ENCODE measurements at places on chromosomes 7 and 10.
A peak's percentile ranks its signal among the peaks of the same experiment; 100 is the strongest.

DNA sequence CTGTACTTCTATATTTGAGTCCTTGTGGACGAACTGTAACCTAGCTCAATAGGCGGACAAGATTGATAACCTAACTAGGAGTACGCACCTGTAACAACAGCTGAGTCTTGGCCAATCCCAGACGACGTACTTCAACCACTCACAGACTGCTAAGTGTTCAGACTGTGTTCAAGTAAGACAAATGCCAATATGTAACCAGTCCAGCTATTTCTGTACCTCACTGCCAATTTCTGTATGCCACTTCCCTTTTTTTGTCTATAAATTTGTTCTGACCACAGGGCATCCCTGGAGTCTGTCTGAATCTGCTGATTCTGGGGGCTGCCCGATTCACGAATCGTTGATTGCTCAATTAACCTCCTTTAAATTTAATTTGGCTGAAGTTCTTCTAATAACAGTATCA is 32.2 kb downstream of the HACD1 start:
- no peak for DNase-seq

- DNase-seq = no peak
Observed at GRCh38 chr10:20858292-20859124, 38.6 kb downstream of the NEBL start.

GRCh38 chr10:8296090-8296733 is 241.7 kb downstream of the GATA3 start:
- no peak for DNase-seq

DNA sequence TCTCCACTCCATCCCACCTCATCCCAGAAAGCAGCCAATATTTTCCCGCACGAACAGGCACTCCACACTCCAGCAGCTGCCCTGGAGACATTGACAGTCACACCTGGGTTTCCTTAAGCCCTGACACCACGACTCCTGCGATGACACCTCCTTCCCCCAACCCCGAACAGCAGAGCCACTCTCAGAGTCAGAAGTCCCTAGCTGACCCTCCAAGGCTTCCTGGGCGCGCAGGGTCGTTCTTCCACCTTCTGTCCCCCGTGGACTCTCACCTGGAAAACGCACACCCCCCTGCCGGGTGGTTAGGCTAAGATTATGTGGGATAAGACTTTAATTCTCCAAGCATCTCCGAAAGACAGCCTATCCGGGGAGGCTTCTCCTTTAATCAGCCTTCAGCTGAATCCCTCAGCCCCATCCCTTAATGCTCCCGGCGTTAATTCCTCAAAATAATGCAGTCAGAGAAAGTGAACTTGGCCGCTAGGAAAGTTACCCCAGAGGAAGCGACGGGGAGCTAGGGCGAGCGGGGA is 1.1 kb downstream of the DENND11 start:
- DNase-seq = no peak

DNA sequence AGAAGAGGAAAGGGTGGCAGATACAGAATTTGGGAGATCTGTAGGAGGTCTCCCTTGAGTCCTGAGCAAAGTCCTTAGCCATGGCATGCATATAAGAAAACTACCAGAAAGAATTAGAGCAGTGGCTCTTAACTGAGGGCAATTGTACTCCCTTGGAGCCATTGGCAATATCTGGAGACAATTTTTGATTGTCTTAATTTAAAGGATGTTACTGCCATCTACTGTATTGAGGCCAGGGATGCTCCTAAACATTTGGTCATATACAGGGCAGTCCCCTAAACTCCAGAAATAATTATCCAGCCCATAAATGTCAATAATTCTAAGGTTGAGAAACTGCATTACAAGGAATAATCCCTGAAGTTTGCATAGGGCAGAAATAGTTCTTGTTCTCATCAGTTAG is 136.4 kb upstream of the ODAD2 start:
- no peak for DNase-seq

- DNase-seq = no peak
Observed at GRCh38 chr7:76133164-76133775, 68.4 kb upstream of the SRRM3 start.

- DNase-seq = no peak
Observed at GRCh38 chr10:26488344-26488743, 50.2 kb downstream of the APBB1IP start.

GRCh38 chr10:73073627-73074026 is 23.0 kb downstream of the P4HA1 start:
- no peak for DNase-seq

- DNase-seq = no peak
Observed at GRCh38 chr10:95729323-95730055, 26.5 kb upstream of the ENTPD1 start.

- no peak for DNase-seq
Observed at GRCh38 chr10:86064219-86064618, 302.4 kb downstream of the GRID1 start.

- no peak for DNase-seq
Observed at GRCh38 chr10:22737587-22737986, 23.2 kb upstream of the PIP4K2A start.

DNA sequence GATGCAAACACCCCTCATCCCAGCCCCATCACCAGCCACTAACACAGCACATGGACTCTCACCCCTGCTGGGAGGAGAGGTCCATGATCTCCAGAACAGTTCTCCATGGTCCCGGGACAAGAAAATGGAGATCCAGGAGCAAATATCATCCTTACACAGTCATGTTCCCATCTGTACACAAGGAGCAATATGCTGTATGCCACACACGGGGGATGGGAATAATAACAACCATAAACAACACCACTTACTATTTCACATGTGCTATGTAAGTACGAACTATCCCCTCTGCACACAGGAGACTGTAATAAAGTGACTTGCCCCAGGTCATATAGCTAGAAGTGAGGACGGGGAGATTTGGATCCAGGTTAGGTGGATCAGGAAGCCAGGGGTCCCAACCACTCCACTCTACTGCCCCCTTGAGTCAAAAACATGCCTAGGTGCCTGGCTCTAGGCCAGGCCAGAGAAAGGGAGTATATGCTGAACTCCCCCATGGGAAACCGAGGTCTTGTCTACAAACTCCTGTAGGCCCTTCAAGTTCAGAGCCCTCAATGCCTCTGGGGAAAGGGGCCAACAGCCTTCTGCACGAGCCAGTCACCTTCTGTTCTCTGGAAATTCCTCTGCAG is 34.1 kb downstream of the LRRC20 start:
- DNase-seq = no peak

- no peak for DNase-seq
Observed at GRCh38 chr7:116697761-116698160, 25.8 kb downstream of the MET start.

GRCh38 chr7:1117321-1117928 is 29.5 kb downstream of the GPER1 start:
- no peak for DNase-seq

DNA sequence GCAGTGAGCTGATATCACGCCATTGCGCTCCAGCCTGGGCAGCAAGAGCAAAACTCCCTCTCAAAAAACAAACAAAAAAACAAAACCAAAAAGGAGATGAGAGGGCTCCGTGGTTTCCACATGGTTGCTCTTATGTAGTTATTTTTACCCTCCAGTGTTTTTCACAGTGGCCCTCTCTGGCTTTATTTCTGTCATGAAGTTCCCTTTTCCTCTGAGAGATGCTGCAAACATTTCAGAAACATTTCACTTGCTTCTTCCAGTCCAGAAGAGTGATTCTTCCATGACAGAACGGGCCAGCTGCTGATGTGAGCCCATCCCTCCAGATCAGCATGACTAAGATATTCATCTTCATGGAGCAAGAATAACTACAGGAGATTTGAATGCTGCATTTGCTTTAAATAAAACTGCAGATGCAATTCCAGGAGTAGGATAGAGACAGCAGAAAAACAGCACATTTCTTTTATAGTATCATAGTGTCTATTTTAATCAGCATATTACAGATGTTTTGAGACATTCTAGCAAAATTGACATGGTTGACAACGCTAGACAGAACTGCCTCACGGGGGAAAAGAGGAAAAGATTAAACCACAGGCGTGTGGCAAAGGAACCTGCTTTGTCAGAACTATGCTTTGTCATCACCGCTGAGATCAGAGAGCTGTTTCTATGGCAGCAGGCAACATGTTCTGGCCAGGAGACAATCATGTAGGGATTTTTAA is 40.3 kb downstream of the NRCAM start:
- peak; percentile 67 for DNase-seq

GRCh38 chr10:43698156-43698555 is 49.5 kb upstream of the ZNF32 start:
- DNase-seq = no peak

DNA sequence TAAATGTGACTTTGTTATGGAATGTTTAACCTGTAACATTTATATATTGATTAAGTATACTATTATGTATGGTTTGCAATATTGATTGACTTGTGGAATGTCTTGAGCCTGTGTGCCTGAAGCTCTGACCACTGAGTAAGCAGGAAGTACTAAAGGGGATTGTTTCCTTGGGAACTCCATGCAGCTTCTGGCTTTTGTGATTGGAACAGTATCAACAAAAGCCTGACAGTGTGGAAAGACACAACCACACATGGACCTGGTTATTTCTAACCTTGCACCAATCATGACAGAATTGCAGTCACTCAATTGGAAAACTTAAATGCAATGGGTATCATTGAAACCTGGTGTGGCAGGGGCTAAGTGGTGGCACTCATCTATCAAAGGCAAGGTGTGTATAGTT is 45.5 kb upstream of the PIK3CG start:
- DNase-seq = no peak

- no peak for DNase-seq
Observed at GRCh38 chr10:3887404-3887803, 102.4 kb upstream of the KLF6 start.

DNA sequence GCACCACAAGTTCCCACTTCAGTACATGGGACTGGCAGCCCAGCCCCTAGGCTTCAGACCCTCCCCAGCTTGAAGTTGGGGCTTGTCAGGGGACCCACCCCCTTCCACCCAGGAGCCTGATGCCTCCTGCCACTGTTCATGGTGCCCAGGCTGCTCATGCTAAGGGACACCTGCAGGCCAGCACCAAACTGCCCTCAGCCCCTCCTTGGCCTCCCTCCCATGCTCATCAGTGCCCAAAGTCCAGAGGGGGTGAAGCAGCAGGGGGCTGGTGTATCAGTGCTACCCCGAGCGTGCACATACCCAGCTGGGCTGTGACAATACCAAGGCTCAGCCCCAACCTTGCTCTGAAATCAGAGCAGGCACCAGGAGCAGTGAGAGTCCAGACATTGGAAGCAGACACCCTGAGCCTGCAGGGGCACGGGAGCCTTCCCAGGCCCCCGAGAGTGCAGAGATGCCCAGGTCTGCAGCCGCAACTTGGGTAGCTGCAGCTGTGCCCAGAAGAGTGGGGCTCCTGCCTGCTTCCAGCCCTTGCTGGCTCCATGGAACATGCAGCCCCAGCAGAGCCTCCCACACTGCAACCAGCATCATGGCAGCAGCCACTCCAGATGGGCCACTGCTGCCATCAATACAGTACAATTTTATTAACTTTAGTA is 79.0 kb downstream of the MTERF1 start:
- no peak for DNase-seq

- DNase-seq = no peak
Observed at GRCh38 chr10:21995557-21995956, 8.0 kb downstream of the DNAJC1 start.

- DNase-seq = peak; percentile 63
Observed at GRCh38 chr7:115851291-115851690, 179.3 kb downstream of the TFEC start.

DNA sequence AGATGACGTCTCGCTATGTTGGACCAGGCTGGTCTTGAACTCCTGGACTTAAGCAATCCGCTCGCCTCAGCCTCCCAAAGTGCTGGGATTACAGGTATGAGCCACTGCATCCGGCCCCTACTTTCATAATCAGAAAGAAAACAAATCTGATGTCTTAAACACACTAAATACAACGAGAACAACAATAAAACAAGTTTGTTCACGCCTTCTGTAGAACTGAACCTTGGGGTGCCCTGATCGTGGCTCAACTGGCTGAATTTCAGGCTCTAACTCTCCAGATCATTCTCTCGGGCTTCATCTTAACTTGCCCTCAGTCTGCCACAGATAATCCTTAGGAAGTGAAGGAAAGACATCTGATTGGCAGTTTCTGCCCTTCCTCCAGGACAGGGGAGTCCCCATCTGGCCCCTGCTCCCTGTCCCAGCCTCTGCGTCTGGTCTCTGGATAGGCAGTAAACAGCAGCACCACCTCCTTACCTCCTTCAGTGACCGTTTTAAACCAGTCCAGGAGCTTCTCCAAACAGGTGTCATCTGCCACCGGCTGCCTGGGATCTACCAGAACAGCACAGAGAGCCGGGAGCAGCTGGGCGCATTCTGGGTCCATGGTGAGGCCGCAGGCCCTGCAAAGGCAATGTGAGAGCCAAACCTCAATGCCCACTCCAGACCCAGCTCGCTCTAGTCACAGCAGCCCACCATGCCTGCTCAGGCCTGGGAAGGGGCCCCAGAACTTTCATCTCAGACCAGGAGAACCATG is 1.3 kb downstream of the BRAT1 start:
- DNase-seq = peak; percentile 16

GRCh38 chr10:33939892-33940291 is 605.4 kb upstream of the NRP1 start:
- no peak for DNase-seq

DNA sequence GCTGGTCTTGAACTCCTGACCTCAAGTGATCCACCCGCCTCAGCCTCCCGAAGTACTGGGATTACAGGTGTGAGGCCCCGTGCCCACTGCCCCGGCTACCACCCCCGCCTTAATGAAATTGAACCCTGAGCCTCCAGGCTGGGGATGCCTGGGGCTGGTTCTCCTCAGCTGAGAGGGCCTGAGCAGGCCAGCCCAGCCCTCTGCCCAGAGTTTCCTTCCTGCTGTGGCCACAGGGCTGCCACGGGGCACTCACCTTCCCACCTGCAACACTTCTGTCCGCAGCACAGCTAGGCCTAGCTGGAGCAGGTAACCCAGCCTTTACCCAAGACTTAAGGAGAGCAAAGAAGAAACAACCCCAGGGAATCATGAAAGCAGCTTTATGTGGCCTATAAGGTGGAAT is 78.1 kb upstream of the ANLN start:
- DNase-seq = no peak

DNA sequence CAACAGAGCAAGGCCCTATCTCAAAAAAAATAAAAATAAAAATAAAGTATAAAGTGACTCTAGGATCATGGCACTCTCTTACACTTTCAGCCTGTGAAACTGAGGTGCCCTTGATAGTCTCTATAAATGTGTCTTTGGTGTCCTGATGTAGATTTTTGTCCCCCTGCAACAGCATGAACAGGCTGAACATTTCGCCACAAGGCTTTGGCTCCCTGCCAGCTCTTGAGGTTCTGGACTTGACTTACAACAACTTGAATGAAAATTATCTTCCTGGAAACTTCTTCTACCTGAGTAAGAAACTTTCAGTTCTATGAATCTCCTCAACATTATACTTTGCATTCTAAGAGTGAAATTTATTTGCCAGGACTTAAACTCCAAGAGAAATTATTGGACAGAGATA is 48.1 kb upstream of the BMS1 start:
- DNase-seq = peak; percentile 12

GRCh38 chr7:132073920-132074589 is 502.2 kb downstream of the PLXNA4 start:
- DNase-seq = no peak

GRCh38 chr7:118898284-118898683 is 673.8 kb downstream of the ANKRD7 start:
- no peak for DNase-seq
